ENCODE measurements at places on chromosomes 4 and X.

DNA sequence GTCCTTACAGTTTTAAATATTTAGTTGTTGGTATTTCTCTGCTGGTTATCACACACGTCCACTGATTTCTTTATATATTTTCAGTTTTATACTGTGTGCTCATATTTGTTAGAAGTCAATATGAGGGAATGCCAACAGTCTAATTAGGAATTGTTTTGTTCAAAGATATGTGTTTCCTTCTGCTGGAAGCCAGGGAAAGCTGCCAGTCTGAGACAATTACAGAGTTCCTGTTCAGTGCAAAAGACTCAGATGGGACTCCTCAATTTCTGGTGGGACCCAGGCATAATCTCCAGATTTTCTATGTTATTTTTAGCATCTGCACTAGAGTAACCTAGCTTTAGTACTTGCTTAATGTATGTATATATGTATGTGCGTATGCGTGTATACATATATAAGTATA, 486.0 kb downstream of the GRID2 start:
- DNase-seq: no peak

DNA sequence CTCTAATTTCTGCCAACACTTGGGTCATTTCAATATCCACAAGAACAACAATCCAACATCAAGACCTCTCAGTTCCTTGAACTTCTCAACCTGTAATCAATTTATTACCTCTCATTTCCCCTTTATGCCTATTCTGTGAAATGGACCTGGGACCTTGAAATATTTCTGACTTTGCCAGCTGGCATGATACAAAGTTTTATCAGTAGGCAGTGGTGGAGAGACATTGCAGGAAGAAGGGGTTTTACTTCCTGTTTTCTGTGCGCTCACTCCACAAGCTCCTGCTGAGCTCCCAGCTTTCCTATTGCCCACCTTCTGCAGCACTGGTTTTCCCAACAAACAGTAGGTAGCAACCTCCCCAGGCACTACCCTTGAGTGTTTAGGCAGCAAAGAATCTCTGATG, 3.5 kb upstream of the ARHGEF6 start:
- DNase-seq: no peak

DNA sequence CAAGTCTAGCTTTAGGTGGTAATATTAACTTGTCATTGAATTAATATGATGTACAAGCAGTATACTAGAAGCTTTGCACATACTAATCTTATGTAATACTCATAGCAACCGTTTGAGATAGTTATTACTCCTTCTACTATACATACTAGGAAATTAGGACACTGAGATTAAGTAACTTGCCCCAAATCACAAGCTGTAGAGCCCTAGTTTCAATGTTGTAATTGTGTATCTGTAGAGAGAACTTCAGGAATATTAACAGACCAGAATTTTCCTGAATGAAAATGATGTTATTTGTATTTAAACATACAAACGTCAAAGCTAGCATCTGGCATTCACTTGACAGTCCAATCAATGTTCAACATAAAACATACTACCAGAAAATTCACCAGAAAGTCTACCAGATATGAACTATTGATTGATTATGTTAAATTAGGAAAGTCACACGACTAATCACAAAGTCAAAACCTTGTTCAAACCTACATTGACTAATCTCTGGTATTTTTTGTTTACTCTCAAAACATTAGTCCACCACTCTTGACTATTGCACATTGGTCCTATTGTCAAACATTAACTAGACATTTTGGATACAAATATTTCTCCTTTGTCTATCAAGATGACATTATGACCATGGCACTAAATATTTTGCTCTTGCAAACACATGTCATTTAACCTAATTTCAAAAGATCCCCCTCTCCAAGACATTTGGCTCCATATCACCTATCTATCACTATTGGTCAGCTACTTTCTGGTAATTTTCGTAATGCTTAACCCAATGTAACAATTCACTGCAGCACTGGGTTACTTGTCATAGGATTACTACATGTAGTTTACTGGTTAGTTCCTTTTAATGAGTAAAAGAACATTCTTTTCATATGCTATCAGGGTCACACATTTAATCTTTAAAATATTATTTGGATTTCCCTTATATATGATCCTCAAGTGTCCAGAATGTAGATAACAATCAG, 100.7 kb downstream of the GPC3 start:
- no peak for DNase-seq

DNA sequence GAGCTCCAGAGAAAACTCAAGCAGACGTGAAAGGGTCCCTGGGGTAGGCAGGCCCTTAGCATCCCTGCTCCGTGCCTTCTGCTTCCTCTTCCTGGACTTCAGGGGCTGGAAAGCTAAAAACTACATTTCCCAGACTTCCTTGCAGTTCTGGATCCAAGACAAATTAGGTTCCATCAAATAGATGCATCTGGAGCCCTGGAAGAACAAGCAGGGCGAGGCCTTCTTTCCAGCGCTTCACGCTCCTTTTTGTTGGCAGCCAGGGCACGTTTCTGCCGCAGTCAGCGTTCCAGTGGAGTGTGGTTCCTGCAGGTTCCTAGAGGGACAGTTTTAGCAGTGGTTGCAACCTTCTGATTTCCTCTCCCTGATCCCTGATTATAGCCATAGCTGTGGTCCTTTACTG, 53.6 kb upstream of the MSX1 start:
- no peak for DNase-seq

DNA sequence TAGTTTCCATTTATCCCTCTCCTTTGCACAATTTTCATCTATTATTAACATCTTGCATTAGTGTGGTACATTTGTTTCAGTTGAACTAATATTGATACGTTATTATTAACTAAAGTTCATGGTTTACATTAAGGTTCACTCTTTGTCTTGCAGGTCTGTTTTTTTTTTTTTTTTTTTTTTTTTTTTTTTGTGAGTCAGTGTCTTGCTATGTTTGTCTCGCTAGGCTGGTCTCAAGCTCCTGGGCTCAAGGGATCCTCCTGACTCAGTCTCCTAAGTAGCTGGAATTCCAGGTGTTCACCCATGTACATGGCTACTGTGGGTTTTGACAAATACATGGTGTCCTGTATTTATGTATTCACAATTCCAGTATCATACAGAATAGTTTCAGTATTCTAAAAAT, 6.8 kb downstream of the TBC1D19 start:
- no peak for DNase-seq

DNA sequence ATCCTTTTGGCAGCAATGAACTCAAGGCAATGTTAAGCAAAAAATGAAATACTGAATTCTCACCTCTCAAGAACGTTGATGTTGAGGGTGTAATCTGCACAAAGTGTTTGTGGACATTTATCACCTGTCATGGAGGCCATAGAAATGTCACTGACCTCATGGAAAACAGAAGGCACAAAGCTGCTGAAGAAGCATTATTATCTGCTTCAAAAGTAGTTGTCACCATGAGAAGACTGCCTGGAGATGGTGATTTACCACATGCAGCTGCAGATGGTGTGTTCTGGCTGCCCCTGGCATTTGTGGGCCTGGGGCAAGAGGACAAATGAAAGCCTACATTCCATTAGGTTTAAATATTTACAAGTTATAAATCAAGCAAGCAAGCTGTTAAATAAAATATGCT, 116.8 kb upstream of the RPS6KA3 start:
- no peak for DNase-seq

GRCh38 chr4:153233761-153234371, 29.6 kb downstream of the TRIM2 start:
- DNase-seq: no peak

GRCh38 chr4:187084701-187085100, 361.0 kb upstream of the FAT1 start:
- DNase-seq: no peak

DNA sequence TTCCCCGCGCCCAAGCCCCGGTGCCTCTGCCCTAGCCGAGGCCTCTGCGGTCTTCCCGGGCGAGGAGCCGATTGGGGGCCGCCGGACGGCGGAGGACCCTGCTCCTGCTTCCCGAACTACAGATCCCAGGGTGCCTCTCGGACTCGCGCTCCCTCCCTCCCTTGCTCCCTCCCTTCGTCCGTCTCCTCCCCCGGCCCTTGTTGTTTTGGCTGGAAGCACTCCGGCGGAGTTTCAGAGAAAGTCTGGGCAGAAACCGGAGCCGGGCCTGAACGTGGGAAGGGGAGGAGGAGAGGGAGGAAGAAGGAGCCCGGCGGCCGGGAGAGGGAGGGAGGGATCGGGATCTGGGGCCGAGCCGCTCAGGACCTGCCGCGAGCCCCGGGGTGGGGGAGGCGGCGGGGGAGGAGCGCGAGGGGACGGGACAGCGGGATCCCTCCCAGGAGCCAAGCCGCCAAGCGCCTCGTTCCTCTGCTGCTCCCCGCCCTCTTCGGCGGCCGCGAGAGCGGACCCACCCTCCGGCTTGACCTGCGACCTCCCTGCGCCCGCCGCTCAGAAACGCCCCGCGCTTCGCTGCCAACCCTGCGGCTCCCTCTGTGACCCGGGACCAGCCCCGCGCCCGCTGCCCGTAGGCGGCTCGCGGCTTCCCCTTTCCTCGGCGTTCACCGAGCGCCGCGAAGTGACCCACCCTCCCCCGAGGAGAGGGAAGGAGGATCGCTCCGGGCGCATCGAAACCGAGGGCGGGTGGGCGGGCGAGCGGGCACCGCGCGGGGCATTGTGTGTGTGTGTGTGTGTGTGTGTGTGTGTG, 496 bp upstream of the GAB1 start:
- DNase-seq: no peak

DNA sequence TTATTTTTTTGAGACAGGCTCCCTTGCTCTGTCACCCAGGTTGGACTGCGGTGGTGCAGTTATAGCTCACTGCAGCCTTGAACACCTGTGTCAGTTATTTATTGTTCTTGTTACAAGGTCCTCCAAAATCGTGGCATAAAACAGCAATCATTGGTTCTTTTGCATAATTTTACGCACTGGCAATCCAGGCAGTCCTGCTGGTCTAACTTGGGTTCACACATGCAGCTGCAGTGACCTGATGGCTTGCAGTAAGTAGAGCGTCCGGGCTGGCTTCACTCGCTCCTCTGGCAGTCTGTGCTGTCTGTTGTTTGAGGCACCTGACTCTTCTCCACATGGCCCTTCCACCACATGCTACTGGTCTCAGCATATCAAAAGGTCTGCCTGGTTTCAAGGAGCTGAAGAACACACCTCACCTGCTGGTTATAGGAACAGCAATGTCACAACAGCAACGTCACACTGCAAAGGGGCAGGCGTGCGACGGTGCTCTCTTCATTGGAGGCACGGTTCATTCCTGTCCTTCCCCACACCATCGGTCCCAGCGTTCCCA, 894.6 kb downstream of the TRIML1 start:
- no peak for DNase-seq

GRCh38 chr4:2592572-2592971, 56.1 kb downstream of the FAM193A start:
- DNase-seq: no peak

DNA sequence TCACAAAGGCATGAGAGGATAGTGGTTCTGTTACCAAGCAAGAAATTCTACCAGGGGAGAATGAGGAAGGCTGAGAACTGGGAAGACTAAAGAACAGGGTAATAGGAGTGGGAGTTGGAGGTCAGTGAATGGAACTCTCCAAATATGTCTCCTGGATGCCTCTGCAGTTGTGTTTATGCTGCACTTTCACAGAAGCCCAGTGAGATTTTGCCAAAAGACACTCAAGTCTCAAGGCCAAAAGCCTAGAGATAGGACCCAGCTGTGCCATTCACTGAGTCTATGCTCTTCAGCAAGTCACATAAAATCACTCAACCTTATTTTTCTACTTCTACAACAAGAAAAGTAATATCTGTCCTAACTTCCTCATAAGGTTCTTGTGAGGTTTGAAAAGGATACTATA, 285.4 kb downstream of the UNC5C start:
- DNase-seq: no peak

DNA sequence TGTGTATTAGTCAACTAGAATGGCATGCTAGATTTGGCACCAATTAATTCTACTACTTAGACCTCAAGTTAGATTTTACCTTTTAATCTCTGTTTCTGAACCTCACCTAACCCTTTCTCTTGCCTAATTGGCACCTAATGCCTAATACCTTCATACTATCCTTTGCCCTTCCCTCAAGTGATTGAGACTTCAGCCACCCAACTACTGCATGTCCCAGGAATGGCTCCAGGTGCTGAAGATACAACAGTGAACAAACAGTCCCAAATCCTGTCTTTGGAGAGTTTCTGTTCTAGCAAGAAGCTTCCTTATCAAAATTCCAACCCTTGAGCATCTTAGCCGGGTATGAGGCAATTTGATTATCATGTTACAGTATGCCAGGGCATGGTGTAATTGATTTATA, 139.9 kb downstream of the CPE start:
- no peak for DNase-seq

DNA sequence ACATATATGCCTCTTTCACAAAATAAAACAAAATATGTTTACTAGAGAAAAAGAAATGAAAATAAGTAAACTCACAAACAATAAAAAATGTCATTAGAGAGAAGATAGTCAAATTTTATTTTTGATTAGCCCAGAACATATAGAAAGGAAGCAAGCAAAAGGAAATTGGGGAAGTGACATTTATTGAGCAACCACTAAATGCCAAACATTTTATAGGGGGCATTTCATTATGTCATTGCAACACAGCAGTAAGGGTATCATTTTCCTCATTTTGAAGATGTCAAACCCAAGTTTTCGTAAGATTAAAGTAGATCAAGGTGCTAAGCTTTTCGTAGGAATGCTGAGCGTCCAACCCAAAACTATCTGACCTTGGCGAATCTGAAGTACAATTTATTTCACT, 1331.5 kb upstream of the PABPC4L start:
- DNase-seq: no peak

GRCh38 chr4:103719105-103719829, 518 bp downstream of the TACR3 start:
- DNase-seq: no peak

GRCh38 chr4:7783541-7783940, 156.1 kb downstream of the AFAP1 start:
- DNase-seq: no peak

GRCh38 chrX:386768-387575, at the start of gene PPP2R3B:
Gene PPP2R3B, minus strand, starts transcription at chrX:386907. Its CDS starts 216 bp downstream, at chrX:386691.
- peak; percentile 100 for DNase-seq

DNA sequence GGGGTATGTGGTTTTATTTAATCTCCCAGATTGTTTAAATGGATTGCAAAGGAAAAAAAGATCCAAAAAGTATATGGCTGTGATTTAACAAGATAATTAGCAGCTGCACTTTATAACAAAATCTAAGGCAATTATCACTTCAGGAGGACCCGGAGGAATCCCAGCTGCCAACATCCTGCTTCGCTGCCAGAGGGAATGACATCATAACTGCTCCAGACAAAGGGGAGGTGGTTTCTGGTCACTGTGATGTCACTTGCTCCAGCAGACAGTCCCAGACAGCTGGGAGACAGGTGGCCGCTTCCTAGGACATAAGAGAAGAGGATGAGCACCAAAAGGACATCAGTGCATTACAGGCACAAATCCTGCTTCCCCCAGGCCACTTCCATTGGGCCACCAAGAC, 371.0 kb downstream of the BCOR start:
- DNase-seq: no peak

Measured in CD4-positive, alpha-beta T cell treated with Interleukin-6 at 100 ng/mL for 8 hours (primary cell).